Aorta (tissue), 5 donors: ENCODE measurements at places on chromosomes 13 and 19.
A peak's percentile ranks its signal among the peaks of the same experiment; 100 is the strongest.

DNA sequence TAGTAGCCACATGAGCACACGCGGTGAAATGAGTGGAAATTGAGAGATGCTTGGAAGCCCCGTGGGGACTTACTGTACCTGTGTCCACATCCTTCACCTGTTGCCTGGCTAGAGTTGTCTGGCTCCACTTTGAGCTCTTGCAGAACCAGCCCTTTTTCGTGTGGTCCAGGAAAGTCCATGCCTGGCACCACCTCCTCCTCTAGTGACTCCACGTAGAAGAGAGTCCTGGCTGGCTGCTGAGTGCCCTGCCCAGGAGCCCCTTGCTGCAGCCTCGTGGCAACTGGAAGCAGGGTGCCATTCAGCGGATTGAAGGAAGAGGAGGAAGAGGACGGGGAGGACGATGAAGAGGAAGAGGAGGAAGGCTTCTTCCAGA is 515 bp upstream of the ATXN8OS start:
- no peak for DNase-seq

- DNase-seq = peak; percentile 39
Measured at GRCh38 chr13:26485786-26486185, 71.7 kb upstream of the WASF3 start.

DNA sequence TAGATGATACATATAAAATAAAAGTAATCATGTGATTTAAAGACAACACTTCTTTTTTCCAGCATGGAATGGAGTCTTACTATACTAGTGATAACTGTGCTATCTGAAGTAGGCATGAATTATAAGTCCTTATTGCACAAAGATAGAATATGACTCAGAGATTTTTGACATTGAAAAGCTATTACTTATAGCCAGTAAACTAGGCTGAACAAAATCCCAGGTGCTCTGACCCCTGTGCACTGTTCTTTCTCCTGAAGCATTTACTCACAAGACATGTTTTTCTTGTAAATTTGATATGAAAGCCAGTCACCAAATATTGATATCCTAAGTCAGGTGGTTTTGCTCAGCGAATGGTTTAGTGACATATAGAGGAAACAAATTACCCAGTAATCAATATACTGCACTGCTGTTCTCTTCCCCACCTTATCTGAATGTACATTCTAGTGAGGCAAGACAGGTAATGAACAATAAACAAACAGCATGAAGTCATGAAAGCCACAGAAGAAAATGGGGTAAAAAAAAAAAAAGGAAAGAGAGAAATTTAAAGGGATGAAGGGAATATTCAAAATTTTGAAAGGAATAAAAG is 1567.0 kb upstream of the SPRY2 start:
- no peak for DNase-seq

DNA sequence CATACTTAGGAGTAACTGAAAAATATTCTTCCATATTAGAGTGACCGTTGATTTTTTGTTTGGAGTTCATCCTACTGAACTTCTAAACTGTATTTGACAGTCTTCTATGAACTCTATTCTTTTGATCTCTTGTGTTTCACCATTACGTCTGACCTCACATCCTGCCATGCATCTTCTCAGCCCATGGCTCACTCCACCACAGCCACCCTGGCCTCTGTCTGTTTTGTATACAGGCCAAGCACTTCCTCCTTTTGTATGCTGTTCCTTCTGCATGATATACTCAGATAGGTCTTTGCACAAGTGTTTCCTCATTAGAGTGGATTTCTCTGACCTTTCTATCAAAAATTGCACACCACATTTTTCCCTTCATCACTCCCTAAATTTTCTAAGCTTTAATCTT is 119.9 kb downstream of the MAB21L1 start:
- DNase-seq = no peak

GRCh38 chr13:104270731-104271130 is 1204.5 kb upstream of the SLC10A2 start:
- DNase-seq = no peak
